Dorsolateral prefrontal cortex (tissue), 122 donors: ENCODE measurements at places on chromosomes 16 and 17. TPM values are rescaled to one million over a fixed set of nuclear protein-coding genes. Genes with fewer than 3 reads are reported as not detected.

Gene MYH3
- total RNA-seq: 2.4 TPM

Gene SEPHS2
- 25.7 TPM for total RNA-seq

Gene PROCA1
- total RNA-seq: 5.5 TPM

Gene NUDT7
- total RNA-seq: 5.4 TPM

Gene MAF
- 37.7 TPM for total RNA-seq

Gene DRC3
- 9.6 TPM for total RNA-seq

Gene OR3A3
- total RNA-seq: not detected

Gene SDR42E2
- 1.5 TPM for total RNA-seq

Gene FBXO39
- total RNA-seq: 0.40 TPM

GRCh38 chr16:56643080-56643778 is 4.8 kb downstream of the MT1A start:
- DNase-seq: peak; percentile 45

DNA sequence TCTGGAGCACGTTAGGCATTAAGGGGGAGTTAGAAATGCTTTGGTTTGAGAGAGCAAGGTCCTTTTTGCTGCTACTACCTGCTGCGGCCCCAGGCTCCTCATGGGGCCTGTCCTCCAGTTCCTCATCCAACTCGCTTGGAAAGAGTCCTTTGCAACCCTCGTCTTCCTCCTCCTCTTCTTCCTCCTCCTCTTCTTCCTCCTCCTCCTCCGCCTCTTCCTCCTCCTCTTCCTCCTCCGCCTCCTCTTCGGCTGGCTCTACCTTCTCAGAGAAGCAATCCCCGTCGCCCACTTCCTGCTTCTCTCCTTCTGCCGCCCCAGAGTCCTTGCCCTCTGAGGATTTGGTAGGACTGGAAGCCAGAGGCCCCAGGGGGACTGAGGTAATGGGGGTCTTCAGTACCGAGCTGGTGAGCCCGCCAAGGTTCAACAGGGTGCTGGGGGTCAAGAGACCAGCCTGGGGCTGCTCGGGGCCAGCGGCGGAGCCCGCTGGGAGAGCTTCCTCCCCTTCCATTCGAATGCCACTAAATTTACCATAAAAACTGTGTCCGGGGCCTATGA is 89.3 kb downstream of the ZFHX3 start:
- no peak for DNase-seq

DNA sequence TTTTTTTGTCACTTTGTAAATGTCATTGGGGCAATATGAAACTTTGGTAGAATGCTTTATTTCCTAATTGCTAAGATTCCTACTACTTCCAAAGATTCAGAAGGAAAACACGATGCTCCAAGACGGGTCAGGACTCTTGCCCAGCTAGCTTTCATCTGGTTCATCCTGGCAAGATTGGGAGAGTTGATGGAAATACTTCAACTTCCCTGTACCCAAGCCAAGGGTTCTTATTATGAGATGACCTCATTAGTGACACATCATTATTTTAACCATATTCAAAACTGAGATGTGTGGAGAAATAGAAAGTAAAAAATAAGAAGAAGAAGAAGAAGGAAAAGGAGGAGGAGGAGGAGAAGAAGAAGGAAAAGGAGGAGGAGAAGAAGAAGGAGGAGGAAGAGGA is 25.6 kb downstream of the SOX9 start:
- DNase-seq: no peak

DNA sequence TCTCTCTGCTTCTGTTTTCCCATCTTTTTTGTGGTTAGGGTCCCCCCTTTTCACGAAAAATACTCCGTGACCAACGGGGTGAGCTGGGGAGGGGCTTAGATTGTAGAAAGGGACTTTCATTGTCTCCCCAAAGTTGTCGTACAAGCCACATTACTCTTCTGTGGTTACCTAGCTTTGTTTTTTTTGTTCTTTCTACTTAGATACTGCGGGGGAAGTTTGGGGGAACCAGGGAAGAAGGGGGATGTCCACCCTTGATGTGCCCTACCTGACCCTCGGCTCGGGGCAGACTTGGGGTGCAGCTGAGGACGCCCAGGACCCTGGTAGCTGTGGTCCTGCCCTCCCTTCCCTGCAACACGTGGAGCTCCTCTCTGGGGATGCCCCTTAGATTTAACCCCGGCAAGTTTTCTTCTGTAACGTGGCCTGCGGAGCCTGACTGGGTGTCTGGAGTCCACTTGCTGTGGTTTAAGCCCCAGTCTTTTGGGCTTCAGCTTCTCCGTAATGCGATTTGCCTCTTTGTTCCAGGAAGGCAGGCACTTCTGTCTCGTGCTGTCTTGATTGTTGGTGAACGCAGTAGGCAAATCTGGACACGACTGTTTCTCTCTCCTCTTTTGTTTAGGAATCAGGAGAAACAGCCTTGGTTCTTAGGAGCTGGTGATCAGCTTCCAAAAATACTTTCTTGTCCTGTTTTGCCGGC is 892 bp downstream of the ABCC1 start:
- DNase-seq: no peak

GRCh38 chr17:28128779-28129178 is 86.3 kb downstream of the NLK start:
- no peak for DNase-seq

- DNase-seq: no peak
Measured at GRCh38 chr16:12133729-12134128, 157.2 kb downstream of the SNX29 start.

DNA sequence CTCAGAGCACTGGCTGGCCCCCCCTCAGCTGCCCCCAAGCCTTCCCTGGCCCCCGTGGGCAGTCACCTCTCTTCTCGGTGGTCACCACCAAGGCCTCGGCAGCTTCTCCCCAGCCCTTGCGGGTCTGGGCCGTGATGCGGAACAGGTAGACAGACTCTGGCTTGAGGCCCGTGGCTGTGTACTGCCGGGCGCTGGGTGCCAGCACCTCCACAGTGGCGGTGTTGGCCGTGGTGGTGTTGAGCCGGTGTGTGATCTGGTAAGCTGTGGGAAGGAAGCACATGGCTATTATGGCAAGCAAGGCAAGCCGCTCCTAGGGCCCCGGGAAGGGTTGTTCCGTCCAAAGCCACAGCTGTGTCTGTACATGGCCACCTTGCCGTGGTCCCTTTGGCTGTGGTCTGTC is 78.4 kb upstream of the CDC42EP4 start:
- DNase-seq: no peak

GRCh38 chr17:2174014-2174413 is 119.1 kb downstream of the HIC1 start:
- no peak for DNase-seq

DNA sequence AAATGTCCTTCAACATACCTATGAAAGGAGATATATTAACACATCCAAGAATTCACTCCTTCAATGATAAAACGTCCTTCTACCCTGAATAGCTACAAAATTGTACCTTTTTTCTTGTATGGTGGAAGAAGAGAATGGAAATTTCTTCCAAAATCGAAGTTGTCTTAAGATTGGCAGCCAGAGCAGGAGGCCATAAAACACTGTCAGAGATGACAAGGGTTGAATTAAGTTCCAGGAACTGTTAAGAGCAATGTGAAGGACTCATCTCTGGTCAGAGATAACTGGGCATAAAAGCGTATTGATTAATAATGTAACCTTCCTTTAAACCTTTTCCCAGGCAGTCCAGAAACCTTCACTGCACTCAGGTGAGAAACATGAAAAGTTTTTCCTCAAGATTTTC is 12.9 kb upstream of the TOM1L1 start:
- no peak for DNase-seq

DNA sequence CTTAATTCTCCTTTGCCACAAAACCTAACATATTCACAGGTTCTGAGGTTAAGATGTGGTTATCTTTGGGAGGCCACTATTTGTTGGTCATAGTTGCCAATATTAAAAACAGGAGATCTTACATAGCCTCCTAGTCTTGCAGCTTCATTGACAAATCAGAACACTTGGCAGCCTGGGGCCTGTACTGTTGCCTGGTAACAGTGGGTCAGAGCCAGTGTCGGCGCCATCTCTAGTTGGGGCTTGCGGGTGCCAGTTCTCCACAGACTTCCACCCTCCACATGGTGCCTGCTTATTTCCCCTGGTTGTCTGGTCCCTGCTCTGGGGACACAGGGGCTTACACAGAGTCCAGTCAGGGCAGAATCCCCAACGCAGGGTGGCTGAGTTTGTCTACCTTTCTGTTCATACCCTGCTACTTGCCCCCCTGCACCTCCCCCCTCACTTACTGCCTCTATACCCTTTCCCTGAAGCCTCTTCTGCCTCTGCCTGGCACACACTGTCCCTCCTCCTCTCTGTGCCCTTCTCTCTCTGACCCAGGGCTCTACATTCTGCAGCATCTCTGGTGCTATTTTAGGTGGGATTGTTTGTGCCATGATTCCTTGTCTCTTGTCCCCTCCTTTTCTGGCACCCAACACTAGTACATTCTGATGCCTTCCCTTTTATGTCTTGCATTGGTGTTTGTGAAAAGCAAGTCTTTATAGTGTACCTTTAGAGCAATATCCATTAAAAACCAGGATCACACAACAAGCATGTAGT is 13.4 kb downstream of the EPN2 start:
- peak; percentile 93 for DNase-seq

GRCh38 chr16:15581127-15581815 is 61.7 kb downstream of the MARF1 start:
- DNase-seq: no peak

DNA sequence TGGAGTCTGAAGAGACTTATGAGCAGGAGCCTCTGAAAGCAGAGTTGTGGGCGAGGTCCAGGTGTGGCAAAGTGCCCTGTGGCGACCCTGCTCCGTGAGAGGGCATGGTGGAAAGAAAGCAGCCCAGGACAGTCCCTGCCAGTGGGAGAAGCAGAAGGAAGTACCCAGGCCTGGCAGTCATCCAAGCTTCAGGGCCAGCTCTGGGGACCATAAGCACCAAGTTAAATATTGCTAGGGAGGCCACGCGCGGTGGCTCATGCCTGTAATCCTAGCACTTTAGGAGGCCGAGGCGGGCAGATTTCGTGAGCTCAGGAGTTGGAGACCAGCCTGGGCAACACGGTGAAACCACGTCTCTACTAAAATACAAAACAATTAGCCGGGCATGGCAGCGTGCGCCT is 4.9 kb upstream of the ASGR1 start:
- DNase-seq: peak; percentile 55

DNA sequence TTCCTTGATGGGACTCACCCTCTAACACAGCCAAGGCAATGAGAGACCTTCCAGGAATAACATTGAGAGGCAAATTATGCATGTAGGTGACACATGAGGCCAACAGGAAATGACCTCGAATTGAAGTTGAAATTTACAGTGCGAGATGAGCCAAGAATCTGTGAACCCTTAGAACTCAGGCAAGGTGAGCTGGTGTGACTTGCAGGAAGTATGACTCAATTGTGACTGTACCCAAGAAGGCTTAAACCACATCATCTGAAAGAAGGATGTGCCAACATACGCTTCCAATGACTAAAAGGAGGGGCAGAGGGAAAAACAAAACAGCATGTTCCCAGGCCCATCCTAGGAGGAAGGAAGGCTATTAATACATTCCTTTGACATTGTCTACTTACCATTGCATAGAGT is 44.8 kb downstream of the PITPNC1 start:
- DNase-seq: no peak

- DNase-seq: no peak
Measured at GRCh38 chr17:66483906-66484305, 181.5 kb downstream of the PRKCA start.

GRCh38 chr17:17792551-17793377 is 44.0 kb downstream of the SREBF1 start:
- peak; percentile 58 for DNase-seq

DNA sequence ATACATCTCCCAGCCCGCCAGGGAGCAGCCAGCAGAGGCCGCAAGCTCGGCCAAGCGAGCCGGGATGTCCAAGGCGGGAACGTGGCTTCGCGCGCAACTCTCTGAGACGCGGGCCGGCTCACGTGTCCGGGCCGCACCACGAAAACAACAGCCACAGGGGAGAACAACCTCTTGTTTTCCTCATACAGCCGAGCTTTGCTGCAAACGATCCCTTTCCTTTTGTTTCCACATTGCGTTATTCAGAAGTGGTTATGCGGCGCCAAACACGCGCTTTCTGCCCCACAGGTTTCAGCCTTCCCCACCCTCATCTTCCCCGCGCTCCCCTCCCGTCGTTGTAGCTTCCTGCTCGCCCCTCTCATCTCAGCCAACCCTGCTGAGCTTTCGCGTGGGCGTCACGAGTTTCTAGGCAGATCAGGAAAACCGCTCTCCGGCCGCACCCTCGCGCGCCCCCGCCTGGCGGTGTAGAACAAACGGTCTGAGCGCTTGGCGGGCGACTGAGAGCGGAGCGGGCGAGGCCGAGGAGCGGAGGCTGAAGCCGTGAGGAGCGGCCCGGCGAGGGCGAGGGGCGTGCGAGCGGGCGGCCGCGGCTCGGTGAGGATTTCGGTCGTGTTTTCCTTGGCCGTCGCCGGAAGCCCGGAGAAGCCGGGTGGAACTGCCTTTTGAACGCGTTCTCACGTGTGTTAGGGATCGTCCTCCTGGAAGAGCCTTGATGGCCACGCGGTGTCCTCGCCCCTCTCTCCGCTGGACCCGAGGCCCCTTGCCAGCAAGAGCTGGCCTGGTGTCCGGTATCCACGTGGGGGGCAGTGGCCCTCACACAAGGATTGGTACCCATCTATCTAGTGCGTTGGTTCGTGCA is 6.6 kb upstream of the SMARCD2 start:
- peak; percentile 77 for DNase-seq

DNA sequence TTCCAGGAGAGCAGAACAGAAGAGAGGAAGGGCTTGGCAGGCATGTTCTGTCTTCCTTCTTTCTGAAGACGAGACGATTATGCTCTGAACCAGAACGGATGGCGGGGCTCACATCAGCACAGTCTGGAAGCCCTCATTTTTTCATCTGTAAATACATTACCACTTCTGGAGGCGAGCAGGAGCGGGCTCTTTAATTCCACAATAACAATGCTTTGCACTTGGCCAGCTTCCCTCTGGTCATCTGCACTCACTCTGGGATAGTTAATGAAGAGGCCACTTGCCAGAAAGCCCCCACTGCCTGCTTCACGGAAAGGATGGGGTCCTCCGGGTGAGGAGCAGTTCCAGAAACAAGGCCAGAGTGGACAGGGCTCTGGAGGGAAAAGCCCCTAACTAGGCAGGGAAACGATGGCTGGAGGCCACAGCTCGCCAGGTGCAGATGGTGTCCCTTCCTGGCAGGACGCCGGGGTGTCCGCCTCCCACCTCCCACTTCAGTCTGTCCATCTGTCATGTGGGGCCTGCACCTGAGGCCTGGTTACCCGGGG is 13.1 kb upstream of the BCAR1 start:
- DNase-seq: no peak
